ENCODE measurements at places on chromosomes 2 and 18.

GRCh38 chr2:130845505-130846085 lies 8.9 kb downstream of the ARHGEF4 start:
- no peak for DNase-seq

GRCh38 chr2:1400943-1401735 lies 12.1 kb upstream of the TPO start:
- no peak for DNase-seq

DNA sequence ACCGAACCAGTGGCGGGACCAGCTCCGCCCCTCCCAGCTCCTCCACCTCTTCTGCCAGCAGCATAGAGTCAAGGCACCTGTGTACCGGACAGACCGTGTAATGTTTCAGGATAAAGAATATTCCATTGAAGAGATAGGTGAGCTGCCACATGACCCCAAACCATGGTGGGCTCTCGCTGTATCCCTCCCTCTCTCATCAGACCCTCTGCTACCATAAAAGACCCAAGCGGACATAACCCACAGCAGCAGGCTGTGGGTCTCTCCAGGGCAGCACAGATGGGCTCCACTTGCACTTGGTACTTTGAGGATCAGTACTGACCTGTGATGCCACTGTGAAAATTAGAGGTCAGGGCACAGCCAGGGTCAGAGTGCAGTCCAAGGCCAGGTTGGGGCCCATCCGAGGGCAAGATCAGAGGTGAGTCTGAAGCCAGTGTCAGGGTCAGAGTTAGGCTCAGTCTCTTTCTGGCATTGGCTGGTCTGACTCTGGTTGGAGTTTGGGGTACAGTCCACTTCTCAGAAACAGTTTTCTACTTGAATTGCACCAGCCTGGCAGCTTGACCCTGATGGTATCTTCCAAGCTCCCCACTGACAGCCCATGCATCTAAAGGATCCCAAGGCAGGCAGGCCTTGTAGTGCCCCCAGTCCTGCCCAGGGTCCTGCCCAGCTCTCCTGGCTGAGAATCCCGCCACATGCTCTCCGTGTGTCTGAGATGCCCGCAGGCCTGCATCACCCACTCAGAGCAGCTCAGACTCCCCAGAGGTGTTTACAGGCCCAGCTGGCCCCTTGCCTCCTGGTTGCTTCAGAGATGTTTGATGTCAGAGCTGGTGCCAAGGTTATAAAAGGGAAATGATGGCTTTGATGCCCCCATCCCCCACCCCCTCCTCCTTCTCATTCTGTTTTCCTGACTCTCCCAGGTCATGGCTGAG lies 212.1 kb downstream of the DYSF start:
- no peak for DNase-seq

DNA sequence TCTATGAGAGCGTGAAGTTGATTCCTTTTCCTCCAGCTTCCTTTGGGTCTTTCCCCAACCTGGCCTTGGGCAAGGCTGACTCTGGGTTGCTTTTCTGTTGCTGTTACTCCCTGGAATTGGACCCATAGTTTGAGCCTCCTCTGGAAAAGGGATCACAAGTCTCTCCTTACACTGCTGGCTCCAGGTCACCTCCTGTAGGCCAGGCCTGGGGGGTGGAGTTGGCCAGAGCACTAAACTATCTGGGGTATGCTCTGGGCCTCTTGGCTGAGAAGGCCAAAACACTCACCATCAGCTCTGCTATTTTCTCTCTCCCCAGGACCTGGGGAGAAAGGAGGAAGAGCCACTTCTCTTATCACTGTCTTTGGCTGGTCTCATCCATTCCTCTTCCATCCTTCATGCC lies 56.5 kb upstream of the NCOA1 start:
- no peak for DNase-seq

DNA sequence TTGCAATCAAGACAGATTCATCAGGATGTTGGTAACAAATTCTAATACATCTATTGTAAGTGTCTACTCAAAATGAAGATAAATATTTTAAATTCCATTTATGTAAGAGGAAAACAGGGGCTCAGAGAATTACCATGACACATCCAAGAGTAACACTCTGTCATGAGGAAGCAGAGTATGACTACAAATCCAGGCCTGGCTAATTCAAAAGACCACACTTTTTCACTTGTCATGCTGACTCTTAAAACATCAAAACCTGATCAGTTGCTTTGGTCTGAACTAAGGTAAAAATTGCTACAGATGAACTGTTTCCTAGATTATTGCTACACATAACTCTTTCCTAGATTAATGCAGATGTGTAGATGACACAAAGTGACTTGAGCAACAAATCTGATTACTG lies 880.6 kb downstream of the TSN start:
- DNase-seq = no peak

- no peak for DNase-seq
These were observed 99.5 kb downstream of the TTC32 start for GRCh38 chr2:19802086-19802841.

DNA sequence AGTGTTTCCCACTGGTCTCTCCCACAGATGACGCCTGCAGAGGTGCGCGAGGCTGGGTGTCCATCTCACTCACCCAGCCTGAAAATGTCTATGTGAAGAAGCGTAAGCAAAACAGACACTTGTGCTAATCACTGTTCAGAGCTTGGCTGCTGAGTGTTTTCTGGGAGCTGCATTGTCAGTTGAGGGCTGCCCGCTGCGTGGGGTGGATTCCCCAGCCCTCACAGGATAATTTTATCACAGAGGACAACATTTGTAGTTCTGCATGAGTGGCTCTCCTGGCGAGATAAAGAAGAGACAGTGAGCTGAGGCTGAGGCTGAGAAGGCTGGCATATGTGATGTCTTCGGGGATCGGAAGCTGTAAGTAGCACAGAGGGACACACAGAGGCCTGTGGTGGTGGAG lies 16.2 kb upstream of the CAPN13 start:
- no peak for DNase-seq

- no peak for DNase-seq
These were observed 73.3 kb upstream of the KLF7 start for GRCh38 chr2:207238831-207239701.

DNA sequence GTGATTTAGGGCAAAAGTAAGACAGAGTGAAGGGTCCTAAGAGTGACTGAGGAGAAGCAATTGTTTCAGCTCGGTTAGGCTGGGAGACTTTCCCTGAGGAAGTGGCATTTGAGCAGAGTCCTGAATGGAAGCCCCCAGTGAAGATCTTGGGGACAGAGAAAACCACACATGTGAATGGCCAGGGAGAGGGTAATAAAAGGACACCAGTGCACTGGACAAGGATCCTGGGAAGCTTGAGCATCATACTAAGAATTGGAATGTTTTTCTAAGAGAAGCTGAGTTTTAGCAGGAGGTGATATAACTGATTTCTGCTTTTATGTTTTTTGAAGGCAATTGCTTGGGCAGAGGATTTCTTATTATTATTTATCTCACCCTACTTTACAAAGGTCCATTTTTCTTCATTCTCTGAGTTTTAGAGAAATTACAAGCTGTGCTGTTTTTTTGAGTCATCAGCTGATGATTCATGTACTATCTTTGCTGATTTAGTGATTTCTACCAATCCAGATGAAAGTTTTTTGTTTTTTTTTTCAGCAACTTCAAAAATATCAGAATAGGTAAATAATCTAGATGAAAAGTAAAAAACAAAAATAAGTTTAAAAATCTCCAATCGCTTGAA lies 43.5 kb downstream of the MFSD6 start:
- DNase-seq = no peak

- no peak for DNase-seq
These were observed 4.4 kb upstream of the PPP4R3B start for GRCh38 chr2:55621802-55622201.

DNA sequence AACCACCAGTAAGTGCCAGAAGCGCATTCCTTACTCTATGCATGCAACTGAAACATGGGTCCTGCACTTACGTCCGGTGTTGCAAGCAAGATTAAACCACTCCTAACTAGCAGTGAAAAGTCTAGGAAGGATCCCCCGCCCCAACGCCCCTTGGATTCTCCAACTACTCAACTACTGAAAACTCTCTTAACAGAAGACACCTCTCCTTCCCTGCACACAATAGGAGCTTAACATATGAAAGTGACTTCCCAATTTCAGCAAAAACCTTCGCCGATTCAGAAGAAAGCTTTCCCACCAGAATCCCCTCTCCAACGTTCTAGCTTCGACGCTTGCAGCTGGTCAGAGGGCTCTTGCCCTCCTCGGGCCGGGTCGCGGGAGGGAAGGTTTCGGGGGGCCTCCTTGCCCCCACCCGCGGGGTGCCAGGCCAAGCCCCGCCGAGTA lies 578 bp downstream of the IWS1 start:
- DNase-seq = no peak

Measured in NCI-H1436 treated with DMSO at 0.1 percent for 48 hours (cell line).